NCI-H1105 (cell line): ENCODE measurements at places on chromosomes 12 and 14.
A peak's percentile ranks its signal among the peaks of the same experiment; 100 is the strongest.

- DNase-seq: no peak
Observed at GRCh38 chr12:51270951-51271518, 820 bp upstream of the SMAGP start.

DNA sequence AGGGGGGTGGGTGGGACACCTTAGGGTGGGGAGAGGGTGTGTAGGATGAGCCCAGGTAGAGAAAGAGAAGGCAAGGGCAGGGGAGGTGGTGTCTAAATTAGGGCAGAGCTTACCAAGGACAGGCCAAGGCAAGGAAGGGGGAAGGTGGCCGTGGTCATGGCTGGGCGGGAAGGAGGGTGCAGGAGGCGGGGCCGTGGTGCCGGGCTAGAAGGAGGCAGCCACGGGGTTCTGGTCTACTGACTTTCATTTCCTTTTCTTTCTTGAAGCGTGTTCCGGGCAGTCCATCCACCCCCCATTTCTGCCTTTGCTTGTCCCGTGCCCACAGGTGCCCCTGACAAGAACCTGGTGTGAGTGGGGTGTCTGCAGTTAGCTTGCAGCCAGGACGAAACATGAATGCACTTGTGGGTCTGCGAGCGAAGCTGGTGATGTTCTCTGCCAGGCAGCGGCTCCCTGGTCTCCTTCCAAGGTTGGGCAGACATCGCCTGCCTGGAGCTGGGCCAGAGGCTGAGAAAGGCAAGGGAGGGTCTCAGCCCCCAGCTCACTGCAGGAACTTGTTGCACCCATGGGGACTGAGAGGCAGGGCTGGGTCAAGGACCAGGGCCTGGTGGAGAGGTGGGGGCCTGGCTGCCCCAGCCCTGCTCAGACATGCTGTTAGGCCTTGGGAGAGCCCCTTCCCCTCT, 58.2 kb downstream of the KIF26A start:
- DNase-seq: no peak

DNA sequence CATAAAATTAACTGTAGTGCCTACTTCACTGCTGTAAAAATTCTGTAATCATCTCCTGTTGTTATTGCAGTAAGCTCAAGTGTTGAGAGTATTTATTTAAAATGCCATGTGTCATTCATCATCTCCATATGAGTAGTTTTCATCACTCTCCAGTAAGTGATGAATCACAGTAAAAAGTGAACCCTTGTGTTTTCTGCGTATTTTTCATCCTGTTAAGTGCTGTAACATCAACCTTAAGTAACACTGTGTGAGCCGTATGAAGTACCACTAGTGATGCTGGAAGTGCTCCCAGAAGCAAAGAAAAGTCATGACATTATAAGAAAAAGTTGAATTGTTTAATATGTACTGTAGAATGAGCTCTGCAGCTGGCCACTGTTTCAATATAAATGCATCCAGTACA, 55.4 kb downstream of the SLCO1B3 start:
- DNase-seq: no peak

GRCh38 chr12:64083285-64084210, 138.5 kb downstream of the KICS2 start:
- DNase-seq: peak; percentile 58

GRCh38 chr14:98198385-98198784, 1073.6 kb downstream of the BCL11B start:
- DNase-seq: no peak

GRCh38 chr12:24455811-24456210, 493.1 kb downstream of the BCAT1 start:
- no peak for DNase-seq

DNA sequence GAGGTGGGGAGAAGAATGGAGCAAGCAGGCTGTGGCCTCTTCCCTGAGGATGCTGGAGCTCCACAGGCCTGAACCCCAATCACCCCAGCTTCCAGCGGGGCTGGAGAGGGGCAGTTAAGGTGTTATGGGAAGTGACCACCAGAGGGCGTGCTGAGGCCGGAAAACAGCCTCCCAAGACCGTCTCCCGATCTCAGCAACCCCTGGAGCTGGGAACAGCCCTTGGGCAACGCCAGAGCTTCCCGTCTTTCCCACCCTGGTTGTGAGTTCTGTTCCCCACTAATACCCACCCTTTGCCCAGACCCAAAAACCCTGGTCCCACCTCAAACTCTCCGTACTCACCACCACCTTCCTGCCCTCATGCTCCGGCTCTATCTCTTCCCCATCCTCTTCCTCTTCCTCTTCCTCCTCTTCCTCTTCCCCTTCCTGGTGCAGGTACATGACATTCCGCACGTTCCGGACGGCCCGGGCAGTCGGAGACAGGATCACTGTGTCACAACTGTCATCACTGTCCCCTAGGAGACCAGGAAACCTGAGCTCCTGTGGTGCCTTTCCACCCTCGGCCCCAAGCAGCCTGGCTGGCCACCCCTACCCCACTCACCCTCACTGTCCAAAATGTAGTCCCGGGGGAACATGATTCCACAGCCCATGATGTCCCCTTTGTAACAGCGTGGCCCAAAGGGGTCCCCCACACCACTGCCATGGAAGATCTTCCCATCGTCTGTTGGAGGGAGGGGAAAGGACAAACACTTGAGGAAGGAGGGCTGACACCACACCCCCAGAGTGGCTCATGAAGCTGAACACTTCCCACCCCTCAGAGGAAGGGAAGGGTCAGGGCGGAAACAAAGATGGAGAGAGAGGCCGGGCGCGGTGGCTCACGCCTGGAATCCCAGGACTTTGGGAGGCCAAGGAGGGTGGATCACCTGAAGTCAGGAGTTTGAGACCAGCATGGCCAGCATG, 12.9 kb downstream of the SPRYD3 start:
- DNase-seq: peak; percentile 45

DNA sequence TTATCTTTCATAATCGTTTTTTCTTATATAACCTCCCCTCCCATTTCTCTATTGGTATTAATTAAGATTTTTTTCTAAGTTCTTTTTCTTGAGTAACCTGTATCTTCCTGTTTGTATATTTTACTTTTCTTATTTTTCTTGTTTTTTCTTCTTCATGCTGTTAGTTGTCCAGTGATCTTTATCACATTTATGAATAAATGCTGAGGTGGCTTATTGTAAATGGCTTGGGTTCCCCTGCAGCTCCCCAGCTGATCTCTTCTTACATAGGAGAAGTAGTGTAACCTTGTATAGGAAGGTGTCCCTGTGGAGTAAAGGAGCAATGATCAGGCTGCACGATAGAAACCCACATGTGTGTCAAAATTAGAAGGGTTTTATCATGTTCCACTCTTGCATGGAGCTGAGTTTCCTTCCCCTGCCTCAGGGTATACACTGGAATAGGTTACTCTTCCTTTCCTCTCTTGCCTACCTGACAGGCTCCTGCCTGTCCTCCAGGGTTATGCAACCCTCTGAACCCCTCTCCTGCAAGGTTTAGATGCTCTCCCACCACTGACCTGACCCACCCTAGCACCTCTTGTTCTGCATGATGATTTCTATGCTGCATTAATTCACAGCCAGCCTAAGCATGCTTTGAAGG, 334.8 kb upstream of the RGS6 start:
- DNase-seq: no peak

DNA sequence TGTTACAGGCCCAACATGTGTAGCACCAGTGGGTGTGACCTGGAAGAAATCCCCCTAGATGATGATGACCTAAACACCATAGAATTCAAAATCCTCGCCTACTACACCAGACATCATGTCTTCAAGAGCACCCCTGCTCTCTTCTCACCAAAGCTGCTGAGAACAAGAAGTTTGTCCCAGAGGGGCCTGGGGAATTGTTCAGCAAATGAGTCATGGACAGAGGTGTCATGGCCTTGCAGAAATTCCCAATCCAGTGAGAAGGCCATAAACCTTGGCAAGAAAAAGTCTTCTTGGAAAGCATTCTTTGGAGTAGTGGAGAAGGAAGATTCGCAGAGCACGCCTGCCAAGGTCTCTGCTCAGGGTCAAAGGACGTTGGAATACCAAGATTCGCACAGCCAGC, 8.6 kb downstream of the BCL2L14 start:
- no peak for DNase-seq

GRCh38 chr14:54767139-54767431, 135.5 kb downstream of the GCH1 start:
- DNase-seq: no peak

- DNase-seq: no peak
Observed at GRCh38 chr14:40222996-40223395, 790.8 kb upstream of the FBXO33 start.

GRCh38 chr12:49367381-49368239, at the start of gene SPATS2:
SPATS2 (plus strand) TSS chr12:49367462; CDS start chr12:49461013, 93,551 bp downstream.
- DNase-seq: no peak

GRCh38 chr12:86697916-86698640, 441.9 kb upstream of the MGAT4C start:
- no peak for DNase-seq

- DNase-seq: no peak
Observed at GRCh38 chr14:85319101-85319500, 210.8 kb upstream of the FLRT2 start.

GRCh38 chr14:99853206-99853605, 60.0 kb downstream of the EML1 start:
- DNase-seq: no peak

DNA sequence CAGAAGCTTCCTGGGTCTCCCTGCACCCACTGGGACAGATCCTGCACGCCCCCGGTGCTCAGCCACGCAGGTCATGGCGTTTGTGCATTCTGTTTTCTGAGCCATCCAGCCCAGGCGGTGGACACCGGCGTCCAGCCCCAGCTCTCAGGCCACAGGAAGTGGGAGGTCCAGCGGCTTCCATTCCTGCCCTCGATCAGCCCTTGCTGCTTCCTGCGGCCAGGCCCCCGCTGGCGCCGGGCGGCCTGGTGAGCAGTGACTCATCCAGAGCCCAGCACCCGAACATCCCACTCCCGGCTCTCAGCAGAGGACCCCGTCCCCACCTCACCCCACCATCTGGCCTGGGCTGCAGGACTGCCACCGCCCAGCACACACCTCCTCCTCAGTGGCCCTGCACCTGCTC, 18.0 kb upstream of the NUDT14 start:
- no peak for DNase-seq

- no peak for DNase-seq
Observed at GRCh38 chr14:94581127-94581999, at the start of gene SERPINA5. SERPINA5 (plus strand) TSS chr14:94581426; CDS start chr14:94587363, 5,937 bp downstream.

DNA sequence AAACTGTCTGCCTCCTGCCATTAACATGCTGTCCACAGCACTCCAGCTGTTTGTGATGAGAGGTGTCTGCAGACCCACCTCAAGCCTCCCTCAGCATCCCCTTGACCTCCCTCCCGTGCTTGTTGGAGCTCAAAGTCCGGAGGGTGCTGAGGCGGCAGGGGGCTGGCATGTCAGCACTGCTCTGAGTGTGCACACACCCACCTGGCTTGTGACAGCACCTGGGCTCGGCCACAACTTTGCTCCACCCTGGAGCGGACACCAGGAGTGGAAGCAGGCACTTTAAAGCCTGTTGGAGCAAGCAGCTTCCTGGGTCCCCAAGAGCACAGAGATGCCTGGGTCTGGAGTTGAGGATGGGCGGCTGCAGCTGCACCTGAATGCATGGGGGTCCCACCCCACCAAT, 20.9 kb downstream of the SERPINA3 start:
- DNase-seq: no peak
